Hindlimb muscle (tissue), 1 donor: ENCODE measurements at places on chromosomes 1 and 21. TPM values are rescaled to one million over a fixed set of nuclear protein-coding genes. Genes with fewer than 3 reads are reported as not detected.

SOAT1 gene
- 10.7 TPM for polyA plus RNA-seq

DNA sequence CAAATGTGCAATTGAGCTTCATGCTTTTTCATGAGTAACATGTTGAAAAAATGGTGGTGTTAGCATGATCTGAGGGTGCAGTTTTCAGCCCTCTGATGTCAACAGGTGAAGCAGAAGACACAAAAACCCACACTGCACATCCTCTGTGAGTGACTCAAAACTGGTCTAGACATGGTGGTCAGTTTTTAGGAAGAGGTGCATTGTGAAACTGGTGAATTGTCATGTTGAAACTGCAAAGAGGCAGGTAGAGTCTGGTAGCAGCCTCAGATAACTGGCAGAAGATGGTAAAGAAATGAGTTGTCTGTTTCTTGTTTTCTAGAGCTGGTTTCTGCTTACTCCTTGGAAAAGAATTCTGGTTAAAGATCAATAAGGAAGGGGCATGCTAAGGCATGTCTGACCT, 97.3 kb upstream of the HMCN1 start:
- no peak for DNase-seq

GRCh38 chr1:103101399-103101798, 6.9 kb downstream of the COL11A1 start:
- DNase-seq, result no peak

GRCh38 chr1:41743366-41743765, 175.4 kb downstream of the HIVEP3 start:
- no peak for DNase-seq

- DNase-seq, result no peak
These were observed 11.5 kb downstream of the SORT1 start for GRCh38 chr1:109386054-109386717.

DNA sequence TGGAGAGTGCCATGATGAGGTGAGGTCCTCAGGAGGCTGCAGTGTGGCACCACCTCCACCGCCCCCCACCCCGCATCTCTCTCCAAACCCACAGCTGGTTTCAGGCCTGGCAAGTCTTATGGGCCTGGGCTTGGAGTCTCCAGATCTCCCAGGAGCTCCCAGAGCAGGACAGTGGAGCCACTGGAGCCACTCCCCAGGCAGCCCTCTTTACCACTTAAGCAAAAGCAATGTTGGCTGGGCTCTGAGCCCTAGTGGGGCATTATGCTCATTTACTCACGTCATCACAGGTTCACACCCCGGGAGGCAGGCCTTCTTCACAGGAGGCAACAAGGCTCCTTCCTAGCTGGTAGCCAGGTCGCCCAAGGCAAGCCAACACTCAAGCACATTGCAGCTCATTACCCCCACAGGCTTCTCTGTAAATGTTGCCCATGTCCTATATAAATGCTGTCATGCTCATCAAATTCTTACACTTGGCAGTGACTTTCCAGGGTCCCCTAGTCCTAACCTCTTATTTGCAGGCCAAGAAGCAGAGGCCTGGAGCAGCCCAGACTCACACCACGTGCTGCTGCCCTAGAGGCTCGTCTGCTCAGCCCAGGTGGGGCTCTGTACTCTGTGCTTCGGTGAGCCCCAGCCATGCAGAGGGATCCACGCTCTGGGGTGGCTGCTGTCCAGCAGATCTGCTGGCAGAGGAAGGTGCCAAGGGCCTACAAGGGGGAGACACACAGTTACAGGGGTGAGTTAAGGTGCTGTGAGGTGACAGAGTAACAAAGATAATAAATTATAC, 459.3 kb downstream of the MATN1 start:
- no peak for DNase-seq

GRCh38 chr1:213163278-213163711, 112.3 kb downstream of the RPS6KC1 start:
- DNase-seq, result no peak

- DNase-seq, result no peak
These were observed 92.4 kb downstream of the RUNX1 start for GRCh38 chr21:34956416-34957316.

- DNase-seq, result no peak
These were observed 2.0 kb downstream of the HNRNPU start for GRCh38 chr1:244862354-244862698.

DNA sequence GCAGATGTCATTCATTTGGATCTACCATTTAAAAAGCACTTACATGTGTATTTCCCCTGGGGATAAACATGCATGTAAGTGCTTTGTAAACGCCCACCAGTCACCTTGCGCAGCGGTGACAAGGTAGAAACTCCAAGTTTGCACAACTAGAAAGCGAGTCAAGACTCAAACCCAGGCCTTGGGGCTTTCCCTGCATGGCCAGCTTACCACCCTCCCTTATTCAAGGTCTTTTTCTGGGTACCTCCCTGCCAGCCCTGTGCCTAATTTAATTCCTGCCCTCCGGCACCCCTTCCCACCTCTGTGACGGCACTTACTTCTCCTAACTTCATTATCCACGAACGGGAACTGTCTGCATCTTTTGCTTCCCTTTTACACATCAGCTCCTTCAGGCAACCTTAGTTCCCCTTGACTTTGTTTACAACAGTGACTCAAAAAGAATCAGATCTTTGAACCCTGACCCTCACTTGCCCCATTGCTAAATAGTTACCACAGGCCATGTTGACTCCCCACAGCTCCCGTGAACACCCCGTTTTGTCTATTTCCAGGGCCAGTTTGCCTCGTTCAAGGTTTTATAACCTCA, 138.3 kb upstream of the ETS2 start:
- no peak for DNase-seq

NBPF12 gene
- polyA plus RNA-seq, result 16.1 TPM

MARK1 gene
- 12.0 TPM for polyA plus RNA-seq

DNA sequence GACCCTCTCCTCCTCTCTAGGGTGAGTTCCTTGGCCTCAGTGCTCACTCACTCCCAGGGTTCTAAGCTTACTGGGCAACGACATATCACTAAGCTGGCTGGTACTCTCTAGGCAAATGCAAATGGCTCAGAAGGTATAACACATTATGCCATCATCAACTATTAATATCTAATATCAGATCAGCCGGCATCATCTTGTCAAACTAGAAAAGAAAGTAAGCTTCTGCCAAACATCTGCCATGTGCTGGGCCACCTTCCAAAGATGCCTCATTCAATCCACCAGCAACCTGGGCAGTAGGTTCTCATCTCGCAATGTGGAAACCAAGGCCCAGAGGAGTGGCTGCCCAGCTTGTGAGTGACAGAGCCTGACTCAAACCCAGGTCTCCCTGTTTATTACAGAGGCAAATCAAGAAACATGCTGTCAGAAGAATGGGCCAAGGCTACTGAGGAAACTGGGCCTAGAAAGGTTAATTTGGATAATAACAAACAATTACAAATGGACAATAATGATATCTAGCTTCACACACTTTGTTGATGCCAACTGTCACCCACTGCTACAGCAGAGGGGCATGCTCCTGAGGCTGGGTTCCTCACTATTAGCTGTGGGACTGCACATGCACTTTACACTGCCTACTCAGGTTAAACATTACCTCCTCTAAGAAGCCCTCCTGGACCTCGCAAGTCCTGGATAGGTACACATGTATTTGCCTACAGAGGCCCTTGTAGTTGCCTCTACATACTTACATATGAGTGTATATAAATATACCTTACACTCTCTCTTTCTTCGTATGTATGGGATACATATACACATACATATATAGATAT, 183.3 kb upstream of the JUN start:
- DNase-seq, result no peak

- DNase-seq, result no peak
These were observed 18.8 kb downstream of the KIF21B start for GRCh38 chr1:201004732-201005131.

PGLYRP3 gene
- polyA plus RNA-seq, result not detected

GRCh38 chr21:37153935-37154350, 80.9 kb downstream of the TTC3 start:
- peak; percentile 9 for DNase-seq

CCDC27 gene
- 0.14 TPM for polyA plus RNA-seq

DNA sequence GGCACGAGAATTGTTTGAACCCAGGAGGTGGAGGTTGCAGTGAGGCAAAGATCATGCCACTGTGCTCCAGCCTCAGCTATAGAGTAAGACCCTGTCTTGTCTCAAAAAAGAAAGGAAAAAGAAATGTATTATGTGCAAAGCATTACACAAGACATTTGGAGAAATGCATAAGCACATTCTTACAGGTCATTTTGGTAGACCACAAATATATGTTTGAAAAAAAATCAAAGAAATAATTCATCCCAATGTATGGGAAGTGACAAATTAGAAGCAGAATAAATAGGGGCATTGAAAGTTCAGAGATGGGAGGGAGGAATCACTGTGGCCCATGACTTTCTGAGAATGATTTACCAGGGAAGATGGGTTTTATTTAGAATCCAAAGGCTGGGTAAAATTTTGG, 283.5 kb upstream of the ADAMTS5 start:
- DNase-seq, result no peak

DNA sequence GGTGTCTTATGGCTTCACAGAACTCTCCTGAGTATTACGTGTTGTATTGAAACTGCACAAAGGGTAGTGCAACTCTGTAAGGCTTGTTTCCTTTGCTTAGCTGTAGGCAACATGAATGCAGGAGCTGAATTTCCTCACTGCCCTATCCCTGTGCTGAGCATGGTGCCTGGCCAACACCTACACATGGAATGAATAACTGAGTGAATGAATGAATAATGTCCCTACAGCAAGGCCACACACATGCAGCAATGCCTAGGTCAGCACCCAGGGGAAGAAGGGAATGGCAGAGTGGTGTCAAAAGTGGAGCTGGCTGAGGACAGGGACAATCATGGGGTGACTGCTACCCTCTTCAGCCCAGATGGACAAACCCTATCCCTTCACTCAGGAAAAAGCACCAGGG, 655.9 kb downstream of the PTPRU start:
- no peak for DNase-seq

DNA sequence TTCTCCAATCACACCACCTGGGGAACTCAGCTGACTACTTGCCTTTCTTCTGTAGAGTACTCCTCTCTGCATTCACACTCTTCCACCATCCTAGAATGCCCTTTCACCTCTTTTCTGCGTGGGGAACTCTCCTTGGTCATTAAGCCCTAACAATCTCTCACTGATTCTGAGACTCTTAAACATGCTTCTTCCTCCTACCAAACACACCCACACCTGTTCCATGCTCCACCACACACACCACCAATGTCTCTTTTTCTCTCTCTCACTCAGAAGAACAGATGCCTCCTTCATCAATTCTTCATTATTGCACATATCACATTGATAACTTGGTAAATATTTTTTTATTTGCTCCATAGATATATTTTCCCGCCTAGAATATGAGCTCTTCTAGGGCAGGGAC, 53.6 kb downstream of the WARS2 start:
- no peak for DNase-seq

DNA sequence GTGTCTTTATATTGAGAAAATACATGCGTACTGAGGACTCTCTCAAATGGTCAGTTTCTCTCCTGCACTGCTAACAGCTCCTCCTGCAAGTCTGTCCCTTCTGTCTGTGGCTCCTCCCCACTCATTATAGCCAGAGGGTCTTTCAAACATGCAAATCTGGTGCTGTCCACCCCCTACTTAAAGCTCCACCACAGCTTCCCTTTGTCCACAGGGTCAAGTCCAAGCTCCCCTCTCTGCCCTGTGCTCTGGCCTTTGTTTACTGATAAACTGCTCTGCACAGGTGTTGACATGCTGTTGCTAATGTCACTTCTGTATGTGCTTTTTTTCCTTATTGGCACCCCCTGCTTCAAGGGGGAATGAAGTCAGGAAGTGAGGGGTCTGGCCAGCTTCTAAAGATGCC, 47.7 kb upstream of the GPR37L1 start:
- no peak for DNase-seq

- no peak for DNase-seq
These were observed 13.5 kb upstream of the NEXN start for GRCh38 chr1:77874804-77875445.

RHBDL2 gene
- 0.76 TPM for polyA plus RNA-seq

MMEL1 gene
- polyA plus RNA-seq, result 0.59 TPM

DNA sequence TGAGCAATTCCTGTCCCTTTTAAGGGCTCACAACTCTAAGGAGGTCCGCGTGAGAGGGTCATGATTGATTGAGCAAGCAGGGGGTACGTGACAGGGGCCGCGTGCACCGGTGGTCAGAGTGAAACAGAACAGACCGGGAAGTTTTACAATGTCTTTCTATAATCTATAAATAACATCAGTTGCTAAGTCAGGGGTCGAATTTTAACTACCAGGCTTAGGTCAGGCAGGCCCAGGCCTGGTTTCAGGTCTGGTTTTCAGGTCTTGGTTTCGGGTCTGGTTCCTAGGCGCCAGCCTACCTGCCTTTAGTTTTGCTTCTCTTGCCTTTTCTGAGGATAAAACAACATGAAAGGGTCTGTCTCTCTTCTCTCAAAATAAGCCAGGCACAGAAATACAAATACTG, 476.0 kb upstream of the CAMK1G start:
- DNase-seq, result no peak

PGBD5 gene
- polyA plus RNA-seq, result 33.4 TPM

KCNQ4 gene
- 44.5 TPM for polyA plus RNA-seq

GRCh38 chr1:153251988-153252387, 7.5 kb upstream of the LORICRIN start:
- no peak for DNase-seq

DNA sequence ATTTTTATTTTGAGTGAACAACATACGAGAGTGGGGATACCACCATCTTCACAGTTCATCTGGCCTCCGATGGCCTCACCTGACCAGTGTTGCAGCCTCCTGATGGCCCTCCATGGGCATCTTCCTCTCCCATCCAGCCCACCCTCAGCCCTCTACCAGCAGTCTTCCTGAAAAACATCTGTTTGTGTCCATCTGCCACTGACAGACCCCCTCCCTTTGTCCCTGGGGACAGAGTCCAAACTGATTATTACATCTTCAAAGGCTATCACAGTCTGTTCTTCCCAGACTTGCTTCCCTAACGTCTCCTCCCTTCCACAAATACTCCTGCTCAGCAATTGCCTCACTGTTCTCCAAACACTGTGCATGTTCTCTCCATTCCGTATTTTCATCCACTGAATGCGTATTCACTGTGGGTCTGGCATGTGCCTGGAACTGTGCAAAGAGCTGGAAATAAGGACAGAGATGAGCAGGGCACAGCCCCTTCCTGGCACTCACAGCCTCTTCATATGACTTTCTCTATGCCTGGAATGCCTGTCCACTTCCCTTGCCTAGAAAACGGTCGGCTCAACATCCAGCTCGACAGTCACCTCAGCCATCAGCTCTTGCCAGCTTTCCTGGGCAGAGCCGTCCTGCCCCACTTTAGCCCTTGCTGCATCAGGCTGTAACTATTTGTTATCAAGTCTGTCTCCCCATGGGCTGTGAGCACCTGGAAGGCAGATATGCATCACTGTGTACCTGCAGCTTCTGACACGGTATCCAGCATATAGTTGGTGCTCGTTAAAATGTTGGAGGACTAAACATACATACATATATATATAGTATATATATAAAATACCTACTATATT, 8.3 kb upstream of the ATF3 start:
- no peak for DNase-seq
